C1 segment of cervical spinal cord (tissue), 14 donors: ENCODE measurements at places on chromosomes 6 and 20.

DNA sequence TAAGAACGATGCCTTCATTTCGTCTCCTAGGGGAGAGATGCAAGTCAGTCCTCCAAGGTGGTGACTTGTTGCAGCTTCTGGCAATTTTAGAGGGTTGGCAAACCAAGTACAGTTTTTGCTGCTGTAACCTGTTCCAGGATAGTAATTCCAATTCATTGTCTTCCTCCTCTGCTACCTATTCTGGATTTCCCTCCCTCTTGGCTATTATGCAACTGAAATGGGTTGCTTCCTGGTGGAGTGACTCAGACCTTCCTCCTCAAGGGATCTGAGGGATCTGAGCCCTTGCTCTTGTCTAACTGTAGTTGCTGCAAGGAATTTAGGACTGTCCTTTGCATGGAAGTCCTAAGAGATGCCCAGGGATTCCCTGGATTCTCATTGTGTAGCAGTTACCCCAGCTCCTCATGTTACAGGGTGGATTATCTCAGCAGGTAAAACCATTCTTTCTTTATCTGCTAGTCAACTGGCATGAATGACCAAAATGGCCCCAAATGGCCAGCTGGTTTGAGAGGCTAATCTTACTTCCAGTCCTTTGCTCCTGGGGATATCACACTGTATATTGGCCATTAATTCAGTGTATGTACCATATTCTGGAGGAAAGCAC, 17.6 kb upstream of the ELMO2 start:
- DNase-seq: no peak

GRCh38 chr6:39059496-39060310, 11.1 kb downstream of the GLP1R start:
- DNase-seq: no peak

- DNase-seq: no peak
Observed at GRCh38 chr6:123777563-123777962, 26.1 kb upstream of the NKAIN2 start.

GRCh38 chr6:2385471-2385983, 140.1 kb upstream of the GMDS start:
- no peak for DNase-seq
